ENCODE measurements at places on chromosomes 7 and 10.
A peak's percentile ranks its signal among the peaks of the same experiment; 100 is the strongest.

GRCh38 chr10:33861016-33861704, 526.7 kb upstream of the NRP1 start:
- DNase-seq = no peak

DNA sequence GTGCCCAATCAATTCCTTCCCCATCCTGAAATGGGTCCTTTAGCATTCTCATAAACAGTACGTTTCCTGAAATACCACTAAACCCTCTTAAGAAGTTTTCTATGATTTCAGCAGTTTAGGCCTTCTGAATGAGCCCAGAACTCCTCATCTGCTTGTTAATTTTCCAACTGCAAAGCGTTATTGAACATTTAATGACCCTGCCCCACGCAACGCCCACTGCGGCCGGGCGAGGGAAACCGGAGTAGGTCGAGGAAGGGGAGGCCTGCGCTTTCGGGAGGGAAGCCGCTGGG, 608 bp upstream of the UBN2 start:
- DNase-seq = peak; percentile 13

GRCh38 chr10:66281327-66281726, 644.5 kb upstream of the LRRTM3 start:
- DNase-seq = no peak

DNA sequence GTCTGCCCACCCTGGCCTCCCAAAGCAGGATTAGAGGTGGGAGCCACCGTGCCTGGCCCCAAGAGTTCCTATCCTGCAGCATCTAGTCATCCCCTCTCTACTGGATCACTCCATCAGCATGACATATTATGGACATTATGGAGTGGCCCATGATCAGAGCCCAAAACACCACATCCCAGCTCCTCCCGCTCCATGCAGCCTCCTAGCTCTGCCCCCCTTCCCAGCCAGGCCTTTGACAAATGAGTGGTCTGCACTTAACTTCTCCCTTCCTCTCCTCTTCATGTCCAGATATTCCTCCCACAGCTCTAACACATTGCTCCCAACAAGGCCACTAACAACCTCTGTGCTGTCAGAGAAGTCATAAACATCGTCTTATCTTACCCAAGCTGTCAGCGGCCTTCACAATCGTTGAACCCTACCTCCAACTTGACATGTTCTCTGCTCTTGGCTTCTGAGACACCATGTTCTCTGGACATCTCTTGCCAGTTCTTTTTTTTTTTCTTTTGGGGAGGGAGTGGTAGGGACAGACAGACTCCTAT, 187.6 kb downstream of the NSUN6 start:
- no peak for DNase-seq

GRCh38 chr7:47066976-47067614, 514.8 kb downstream of the TNS3 start:
- DNase-seq = no peak

All from GM13976 (cell line).